ENCODE measurements at places on chromosomes 11 and 22.

- DNase-seq, result no peak
Observed at GRCh38 chr11:96167787-96168186, 175.2 kb downstream of the MAML2 start.

DNA sequence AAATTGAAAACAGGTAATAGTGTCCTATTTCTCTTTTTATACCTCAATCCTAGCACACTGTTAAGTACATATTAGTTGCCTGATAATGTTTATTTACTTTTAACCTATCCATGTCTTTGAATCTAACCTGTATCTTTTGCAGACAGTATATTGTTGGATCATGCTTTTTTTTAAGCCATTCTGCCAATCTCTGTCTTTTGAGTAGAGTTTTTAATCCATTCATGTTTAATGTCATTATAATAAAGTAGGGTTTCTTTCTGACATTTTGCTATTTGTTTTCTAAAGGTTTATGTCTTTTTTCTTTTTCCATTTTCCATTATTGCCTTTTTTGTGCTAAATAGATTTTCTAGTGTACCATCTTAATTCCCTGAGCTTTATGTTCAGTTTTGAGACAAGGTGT, 23.8 kb upstream of the DEPDC7 start:
- no peak for DNase-seq

GRCh38 chr11:62553839-62554361, 7.3 kb upstream of the AHNAK start:
- no peak for DNase-seq

GRCh38 chr11:3021125-3021524, 29.0 kb upstream of the NAP1L4 start:
- DNase-seq, result peak; percentile 22

- DNase-seq, result no peak
Observed at GRCh38 chr22:17963015-17963414, 61.3 kb downstream of the MICAL3 start.

DNA sequence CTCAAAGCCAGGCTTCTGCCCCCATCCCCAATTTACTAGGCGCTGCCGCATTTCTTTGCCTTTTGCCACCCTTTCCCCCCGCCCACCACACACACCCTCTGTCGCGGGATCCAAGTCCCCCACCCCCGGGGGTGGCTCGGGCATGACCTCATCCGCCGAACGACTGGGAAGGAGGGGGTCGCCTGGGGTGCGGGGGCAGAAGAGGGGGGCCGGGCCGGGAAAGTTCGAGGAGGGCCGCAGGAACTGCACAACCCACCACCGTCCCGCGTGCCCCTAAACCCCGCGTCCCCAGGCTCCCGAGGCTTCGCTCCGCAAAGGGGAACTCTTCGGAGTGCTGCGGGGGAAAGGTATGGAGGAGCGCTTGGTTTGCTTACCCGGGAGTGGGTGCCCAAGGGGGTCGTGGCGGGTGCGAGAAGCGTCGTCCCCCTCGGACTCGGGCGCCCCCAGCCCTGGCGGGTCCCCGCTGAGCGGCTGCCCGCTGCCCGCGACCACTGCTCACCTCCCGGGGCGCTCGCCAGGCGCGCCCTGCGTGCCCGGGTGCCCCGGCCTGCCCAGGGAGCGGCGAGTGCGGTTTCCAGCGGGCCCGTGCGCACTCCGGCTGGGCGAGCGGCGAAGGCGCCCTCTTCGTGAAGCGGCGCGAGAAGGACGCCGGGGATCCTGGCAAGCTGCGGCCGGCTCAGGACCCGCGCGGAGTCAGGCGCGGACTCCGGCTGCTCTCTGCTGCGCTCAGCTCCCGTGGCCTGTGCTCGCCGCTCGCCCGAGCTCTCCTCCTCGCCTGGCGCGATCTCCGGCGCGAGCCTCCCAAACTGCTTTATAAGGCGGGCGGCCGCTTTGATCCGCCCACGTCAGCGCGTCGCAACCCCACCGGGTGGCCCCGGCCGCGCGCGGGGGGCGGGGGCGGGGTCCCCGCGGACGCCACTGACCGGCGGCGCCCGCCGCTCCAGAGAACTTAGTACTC, 4.0 kb upstream of the WNT11 start:
- no peak for DNase-seq

DNA sequence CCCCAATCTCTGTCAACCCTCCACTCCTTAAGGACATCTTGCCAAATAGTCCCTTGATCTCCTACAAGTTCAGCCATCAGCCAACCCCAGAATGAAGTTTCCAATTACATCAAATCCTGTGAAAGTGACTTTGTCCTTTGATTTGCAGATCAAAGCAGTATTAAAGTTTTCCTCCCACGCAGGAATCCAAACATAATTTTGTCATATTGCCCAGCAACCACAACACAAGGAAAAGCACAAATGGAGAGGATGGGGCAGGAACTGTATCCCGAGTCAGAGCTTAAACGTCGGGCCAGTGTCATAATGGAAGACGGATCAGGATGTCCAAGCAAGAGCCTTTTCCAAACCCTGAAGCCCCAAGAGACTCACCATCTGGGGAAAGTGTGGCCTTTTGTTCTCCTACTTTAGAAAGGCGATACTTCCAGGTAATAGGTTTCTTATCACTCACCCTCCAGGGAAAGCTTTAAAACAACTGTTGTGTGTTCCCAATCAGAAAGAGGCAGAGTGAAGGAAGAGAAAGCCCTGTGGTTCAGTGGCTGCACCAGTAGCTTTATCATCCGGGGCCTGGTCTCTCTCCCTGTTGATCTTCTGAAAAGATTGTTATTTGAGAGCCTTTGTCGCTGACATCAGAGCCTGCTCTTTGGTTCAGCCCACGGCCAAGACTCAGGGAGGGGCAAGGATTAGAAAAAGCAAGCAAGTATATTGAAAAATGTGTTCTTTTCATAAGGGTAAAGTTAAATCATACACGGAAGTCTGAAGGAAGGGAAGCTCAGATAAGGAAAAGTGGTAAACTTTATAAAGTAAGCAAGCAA, 41.7 kb downstream of the EXPH5 start:
- DNase-seq, result no peak

DNA sequence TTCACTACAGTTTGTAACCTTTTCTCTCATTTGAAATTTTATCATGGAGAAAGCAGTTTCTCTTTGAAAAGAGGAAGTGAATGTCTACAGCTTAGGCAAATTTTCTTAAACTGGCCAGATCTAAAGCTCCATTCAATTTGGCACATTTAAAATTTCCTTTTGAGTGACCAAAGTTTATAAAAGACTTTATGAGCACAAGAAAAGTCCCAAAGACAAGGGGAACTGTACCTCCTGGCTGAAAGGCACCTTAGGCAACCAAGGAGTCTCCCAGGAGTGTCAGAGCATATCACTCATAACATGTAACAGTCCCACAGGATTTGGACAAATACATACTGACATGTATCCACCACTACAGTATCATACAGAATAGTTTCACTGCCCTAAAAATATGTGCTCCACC, 41.3 kb downstream of the NARS2 start:
- DNase-seq, result no peak

DNA sequence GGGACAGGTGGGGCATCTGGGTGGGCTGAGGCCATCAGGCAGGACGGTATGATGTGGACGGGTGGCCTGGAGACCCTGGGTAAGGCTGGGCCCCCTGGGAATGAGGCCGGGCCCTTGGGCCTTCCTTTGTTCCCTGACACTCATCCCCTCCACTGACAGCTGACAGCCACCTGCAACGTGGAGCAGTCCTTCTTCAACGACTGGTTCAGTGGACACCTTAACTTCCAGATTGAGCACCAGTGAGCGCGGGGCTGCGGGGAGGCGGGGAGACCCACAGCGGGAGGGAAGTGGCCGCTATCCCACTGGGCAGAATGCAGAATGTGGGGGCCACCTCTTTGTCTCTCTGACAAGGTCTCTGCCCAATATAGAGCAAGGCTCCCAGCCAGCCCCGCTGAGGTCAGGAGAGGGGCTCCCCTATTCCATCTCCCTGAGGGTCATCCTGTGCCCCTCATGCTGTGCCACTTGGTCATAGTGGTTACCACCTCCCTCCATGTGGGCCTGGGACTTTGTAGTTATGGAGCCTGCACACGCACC, 27.7 kb downstream of the FADS3 start:
- no peak for DNase-seq

DNA sequence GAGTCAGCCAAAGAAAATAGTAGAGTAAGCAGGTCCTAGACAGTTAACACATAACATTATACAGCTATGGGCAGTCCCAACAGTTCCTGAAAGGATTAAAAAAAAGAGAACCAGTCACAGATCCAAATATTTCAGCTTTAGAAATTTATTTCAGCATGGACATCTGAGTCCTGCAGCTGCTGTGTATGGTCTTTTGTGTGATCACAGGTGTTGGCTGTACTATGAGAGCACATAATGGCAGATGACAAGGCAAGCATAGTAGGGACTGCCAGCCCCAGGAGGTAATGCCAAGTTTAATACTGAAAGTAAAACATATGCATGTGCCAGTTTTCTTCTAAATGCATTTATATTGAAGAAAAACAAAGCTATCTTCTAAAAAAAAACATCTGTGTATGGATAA, 158.1 kb downstream of the GRIA4 start:
- DNase-seq, result no peak

- DNase-seq, result no peak
Observed at GRCh38 chr11:60121264-60121663, 32.8 kb downstream of the MS4A2 start.

DNA sequence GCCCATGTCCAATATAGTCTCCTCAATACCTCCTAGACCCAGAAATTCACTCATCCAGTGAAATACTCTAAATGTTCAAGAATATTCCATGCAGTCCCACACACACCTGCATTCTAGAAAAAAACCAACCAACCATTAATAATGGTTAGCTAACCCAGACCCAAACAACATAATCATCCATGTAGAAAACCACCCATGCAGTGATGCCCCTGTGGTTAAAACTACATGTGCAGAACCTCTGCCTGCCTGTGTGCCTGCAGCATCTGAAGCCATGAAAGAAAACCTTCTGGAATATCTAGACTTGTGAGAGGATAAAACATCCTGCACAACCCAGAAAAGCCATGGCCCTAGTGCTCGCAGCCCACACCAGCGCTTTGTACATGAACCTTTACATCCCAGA, 47.8 kb downstream of the SLC22A12 start:
- DNase-seq, result no peak

DNA sequence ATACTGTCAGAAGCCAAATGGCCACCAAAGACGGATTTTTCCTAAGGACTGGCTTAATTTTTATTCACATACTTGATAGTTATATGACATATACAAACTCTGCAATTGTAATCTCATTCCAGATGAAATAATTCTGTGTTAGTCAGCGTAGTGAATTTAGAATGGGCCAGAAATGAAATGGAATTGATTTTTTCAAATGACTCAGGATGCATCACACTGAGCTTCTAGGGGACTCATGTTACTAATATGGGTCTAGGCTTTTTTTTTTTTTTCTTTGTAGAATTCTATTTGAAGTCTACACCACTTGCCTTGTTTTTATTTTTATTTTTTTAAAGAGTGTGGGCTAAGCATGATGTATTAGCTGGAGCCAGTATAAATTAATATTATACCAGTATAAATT, 62.7 kb downstream of the SPECC1L start:
- DNase-seq, result no peak

GRCh38 chr22:32803738-32804435, 2.4 kb downstream of the TIMP3 start:
- DNase-seq, result no peak
